Cerebellar cortex (tissue), 1 donor: ENCODE measurements at places on chromosomes 12 and 14.

DNA sequence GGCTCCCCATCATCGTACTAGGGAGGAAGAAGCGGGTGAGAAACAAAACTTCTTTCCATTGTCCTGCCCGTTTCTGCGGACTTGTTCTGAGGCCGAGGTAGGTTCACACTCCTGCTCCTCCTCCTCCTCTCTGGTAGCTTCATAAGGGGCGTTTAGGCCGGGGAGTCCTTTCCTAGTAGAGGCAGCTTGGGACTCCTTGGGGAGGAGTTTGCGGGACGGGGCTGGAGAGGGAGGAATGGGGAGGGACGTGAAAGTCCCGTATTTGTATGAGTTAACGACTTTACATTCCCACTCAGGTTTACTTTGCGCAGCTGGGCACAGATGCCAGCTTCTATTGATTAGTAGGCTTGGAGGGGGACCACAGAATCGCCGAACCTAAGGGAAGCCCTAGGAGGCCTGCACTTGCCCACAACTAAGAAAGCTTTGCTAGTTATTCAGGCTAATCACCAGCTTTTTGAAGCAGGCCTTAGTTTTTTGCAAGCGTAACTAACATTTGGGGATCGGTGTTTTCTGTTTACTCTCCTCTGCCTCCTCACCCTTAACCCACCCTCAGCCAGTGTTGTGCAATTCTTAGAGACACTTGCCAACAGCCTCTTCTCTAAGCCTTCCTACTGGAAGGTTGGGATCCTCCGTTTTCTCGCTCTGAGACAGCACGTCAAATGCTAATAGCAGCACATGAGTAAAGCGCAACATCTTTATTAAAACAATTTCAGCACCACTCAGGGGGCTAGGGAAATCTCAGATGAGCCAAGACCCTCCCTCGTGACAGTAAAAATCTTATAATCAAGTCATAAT lies 499 bp downstream of the RNASE4 start:
- no peak for DNase-seq

DNA sequence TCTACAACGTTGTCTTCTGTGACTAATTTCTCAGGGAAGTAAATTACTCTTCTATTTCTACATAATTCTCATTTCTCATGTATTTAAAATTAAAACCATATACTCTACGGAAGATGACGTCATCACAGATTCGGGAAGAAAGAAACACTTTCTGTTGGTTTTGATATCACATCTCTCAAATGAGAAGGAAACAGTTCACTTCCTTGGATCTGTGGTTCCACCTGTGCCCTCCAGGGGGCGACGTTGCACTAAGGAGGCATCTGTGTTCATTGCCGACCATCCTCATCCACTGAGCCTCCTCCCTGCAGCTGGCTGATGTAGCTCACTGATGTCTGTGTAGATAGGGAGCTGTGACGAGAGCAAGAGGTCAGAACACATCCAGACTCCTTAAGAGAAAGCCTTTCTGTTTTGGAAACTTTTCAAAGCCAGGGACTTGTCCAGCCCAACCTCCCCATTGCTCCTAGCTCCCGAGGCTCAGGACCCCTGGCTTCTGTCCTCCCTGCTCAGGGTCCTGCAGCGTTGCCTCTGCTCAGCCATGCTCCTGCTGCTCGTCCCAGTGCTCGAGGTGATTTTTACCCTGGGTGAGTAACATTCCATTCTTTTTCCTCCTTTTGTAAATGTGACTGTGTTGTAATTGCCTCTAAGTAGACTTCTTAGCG lies 172.7 kb upstream of the OR4E1 start:
- peak; percentile 8 for DNase-seq

DNA sequence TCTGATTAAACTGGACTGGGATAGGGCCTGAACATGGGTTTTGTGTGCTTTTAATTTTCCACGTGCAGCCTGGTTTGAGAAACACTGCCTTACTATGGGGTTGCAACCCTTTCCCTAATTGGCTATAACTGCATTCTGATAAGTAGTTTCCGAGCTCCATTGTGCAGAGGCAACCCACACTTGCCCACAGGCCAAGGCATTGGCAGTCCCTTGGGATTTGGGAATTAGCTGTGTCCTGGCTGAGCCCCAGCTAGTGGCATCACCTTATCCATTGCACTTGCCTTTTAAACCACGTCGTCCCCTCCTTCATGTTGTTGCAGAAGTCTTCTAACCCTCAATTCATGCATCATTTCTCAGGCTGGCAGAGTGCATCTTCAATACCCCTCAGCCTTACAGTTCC lies 10.2 kb downstream of the VCPKMT start:
- DNase-seq = no peak

DNA sequence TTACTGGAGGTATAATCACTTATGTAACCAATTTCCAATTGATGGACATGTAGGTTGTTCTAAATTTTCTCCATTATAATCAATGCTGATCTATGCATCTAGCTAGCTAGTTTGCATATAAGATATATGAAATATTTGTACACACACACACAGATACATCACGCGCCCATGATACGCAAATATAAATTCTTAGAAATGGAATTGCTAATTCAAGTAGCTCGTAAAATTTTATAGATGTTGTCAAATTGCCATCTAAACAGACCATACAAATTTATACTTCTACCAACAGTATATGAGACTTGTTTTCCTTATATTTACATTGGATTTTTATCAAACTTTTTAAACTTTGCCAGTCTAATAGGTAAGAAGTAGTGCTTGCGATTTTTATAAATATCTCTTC lies 29.1 kb upstream of the TRIM9 start:
- DNase-seq = no peak

GRCh38 chr14:100547633-100548294 lies 39.5 kb downstream of the BEGAIN start:
- DNase-seq = no peak

DNA sequence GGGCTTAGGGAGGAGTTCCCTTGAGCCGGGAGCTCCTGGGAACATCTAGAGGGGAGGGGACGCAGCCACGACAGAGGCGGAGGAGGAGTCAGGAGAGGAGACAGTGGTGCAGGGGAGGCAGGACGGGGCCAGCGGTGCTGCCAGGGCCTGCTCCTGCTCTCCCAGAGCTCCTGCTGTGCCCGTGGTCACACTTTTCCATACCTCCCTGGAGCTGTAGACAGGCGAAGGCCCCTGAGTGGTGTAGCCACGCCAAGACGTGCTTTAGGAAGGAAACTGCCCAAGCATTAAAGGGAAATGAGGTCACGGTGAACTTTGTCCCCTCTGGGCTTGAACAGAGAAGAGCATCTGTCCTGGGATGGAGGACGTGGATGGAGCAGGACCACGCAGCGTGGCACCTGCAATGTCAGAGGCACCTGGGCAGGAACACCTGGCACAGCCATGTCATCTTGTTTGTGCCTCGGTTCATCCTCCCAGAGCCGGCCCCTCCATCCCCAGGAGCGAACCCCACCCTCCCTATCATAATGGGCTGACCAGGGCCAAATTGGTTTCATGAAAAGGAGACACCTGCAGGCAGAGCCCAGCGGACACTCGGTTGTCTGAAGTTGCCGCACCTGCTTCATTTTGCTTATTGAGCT lies 239.5 kb upstream of the SFSWAP start:
- no peak for DNase-seq

DNA sequence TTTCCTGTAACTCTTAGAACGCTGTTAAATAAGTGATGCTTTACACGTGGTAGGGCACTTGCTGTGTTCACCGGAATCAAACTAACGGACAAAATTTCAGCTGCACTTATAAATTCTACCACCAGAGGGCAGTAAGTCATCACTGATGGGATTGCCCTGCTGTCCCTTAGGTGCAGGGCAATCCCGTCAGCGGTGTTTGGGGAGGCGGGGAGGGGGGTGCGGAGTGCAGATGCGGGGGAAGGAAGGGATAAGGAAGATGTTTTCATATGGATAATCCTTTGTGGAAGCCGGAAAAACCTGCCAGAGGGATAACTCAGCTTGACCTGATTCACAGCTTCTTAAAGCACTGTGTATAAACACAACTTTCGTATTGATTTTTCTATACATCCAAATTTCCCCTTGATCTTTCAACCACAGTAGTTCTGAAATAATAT lies 21.7 kb upstream of the SLC10A1 start:
- peak; percentile 74 for DNase-seq

- DNase-seq = no peak
Observed at GRCh38 chr12:116459011-116459875, 99.9 kb upstream of the MAP1LC3B2 start.

- DNase-seq = no peak
Observed at GRCh38 chr12:88544991-88545980, 35.0 kb downstream of the KITLG start.

DNA sequence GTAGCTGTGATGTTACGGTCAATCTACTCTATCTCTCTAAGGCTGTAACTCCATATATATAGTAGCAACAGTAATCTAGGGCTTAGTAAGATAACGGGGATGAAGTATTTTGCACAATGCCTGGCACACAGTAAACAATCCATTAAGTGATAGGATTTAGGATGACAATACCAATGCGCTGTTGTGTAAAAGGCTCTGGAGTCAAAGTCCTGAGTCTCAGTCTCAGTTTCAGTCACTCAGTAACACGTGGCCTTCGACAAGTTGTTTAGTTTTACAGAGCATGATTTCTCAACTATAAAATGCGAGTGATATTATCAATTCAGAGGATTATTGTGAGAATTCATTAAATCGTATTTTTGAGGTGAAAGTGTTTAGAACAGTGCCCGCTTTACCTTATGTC lies 162.4 kb downstream of the GARIN6 start:
- DNase-seq = no peak

- peak; percentile 46 for DNase-seq
Observed at GRCh38 chr12:8912914-8913313, 1.4 kb upstream of the PHC1 start.

DNA sequence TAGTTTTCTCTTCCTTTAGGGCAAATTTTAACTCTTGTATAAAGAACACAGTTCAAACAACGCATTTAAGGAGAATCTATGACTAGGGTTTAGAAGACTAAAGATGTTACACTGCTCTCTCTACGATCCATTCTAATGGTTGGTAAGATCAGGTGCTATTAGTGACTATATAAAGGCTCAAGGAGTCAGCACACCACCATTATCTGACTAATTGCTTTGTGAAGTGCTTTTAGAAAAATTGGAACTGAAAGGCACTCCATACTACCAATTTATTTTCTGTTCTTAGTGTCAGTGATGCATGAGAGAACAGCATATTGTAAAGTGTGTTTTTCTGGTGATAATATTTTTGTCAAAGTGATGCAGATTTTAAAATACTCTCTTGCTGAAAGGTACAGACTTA lies 136.8 kb downstream of the SYT1 start:
- DNase-seq = no peak
